ENCODE measurements at places on chromosomes 2 and 18.
A peak's percentile ranks its signal among the peaks of the same experiment; 100 is the strongest.

DNA sequence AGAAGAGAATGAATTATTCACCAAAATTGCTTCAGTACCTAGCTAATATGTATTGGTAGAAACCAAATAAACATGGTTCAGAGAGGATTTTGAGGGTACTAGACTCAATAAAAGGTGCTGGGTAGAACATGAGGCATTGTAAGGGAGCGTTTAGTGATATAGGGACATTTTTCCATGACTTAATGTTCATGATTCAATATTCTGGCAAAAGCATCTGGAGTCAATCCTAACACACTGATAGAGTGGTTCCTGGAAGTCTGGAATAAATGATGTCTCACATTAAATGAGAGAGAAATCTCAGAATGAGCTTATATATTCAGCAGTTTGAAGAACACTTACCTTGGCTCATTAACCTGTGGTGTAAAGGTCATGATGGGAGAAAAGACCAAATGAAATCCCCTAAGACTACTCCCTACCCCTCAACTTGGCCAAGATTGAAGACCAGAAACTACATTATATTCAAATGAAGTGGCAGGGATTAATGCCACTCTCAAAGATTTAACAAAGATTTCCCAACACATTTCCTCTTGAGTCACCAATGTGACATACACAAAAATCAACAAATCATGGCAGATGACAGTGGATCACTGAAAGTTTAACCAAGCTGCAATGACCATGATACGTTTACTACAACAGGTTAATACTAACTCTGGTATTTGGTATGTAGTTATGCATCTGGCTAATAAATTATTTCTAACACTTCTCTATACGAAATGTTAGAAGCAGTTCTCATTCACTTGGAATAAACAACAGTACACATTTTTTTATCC lies 309.5 kb downstream of the SATB2 start:
- no peak for DNase-seq

DNA sequence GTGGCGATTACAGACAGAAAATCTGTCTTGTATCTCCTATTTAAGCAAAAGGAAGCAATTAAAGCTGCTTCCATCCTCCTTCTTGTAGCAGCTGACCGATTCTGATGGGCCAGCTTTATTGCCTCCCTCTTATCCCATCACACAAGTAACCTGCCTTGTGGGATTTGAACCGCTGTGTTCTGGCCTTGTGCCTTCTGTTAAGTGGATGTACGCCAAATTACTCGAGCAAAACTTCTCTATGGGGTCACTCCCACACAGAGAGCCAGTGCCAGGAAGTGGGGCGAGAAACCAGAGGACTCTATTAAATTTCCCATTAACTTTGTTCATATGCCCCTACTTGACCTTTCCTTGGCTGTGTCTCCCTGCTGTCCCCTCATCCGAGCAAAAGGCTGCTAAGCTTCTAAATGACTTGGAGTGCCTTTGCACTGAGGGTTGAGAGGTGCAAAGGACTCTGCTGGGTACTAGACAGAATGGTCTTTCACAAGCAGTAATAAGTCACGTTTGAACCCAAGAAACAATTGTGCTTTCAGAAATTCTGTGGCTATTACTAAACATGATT lies 672.5 kb downstream of the MBD2 start:
- no peak for DNase-seq

DNA sequence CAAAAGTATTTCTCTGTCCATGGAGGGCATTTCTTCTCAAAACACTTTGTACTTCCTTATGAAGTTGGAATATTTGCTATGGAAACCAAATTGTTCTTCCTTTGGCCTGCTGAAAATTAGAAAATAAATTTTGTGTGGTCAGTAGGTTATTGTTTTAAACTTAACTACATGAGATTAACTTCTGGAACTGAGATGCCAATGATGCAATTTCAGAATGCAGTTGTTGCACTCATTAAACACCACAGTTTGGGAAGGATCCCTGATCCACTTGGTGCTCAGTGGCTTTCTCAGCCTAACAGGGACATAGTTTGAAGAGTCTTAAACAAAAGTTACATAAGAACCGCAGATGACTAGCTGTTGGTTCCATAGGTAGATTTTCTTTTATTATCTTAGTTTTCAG lies 23.3 kb upstream of the IL1R1 start:
- no peak for DNase-seq

DNA sequence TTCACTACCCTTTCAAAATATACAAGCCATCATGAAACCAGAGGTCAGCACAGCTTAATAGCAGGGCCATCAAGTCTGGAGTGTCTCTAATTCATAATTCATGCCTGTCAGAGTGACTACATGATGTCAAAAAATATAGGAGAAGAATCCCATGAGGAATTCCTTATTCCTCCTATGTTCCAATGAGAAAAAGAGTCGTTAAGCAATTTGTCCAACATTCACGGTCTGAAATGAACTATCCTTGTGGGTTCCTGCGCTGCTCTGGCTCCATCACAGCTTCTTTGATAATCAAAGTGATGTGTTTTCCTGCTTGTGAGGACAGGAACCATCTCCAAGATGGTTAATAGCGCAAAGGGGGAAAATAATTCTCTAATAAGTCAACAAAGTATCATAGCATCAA lies 560.4 kb upstream of the KLHL29 start:
- DNase-seq: no peak

DNA sequence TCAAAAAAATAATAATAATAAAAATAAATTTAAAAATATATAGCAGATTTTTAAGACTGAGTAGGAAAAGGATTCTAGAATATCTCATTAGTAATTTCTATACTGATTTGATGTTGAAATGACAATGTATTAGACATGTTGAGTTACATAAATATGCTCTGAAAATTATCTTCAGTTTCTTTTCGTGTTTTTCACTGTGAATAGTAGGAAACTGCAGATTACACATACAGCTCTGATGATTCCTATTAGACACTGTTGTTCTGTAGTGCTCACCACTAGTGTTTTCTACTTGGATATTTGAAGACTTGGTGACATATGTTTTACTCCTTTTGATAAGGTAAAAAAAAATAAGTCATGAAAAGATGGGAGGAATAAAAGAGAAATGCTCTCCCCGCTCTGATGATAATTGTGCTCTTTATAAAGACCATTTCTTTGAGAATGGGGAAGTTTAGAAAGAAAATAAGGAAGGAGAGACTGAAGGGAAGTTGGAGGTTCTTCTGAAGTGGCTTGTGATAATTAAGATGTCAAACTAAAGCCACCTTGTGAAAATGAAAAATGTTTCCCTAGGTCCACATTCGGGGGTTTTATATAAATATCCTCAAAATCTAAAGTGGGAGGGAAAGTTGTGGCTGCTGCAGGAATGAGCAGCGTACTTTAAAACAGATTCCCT lies 52.9 kb downstream of the SLC9A2 start:
- DNase-seq: peak; percentile 57

DNA sequence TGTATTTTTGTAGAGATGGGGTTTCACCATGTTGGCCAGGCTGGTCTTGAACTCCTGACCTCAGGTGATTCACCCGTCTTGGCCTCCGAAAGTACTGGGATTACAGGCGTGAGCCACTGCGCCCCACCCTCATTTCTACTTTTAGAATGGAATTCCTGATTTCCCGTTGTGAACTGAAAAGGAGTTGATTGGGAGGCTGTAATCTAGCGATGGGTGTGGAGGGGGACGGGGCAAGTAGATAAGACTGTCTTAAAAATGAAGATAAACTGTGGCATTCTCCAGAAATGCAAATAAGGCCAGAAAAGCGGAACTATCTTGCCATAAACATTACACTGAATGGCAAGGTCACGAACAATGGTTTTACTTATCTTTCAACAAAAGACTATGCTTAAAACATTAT lies 135.4 kb downstream of the TRIB2 start:
- DNase-seq: no peak

DNA sequence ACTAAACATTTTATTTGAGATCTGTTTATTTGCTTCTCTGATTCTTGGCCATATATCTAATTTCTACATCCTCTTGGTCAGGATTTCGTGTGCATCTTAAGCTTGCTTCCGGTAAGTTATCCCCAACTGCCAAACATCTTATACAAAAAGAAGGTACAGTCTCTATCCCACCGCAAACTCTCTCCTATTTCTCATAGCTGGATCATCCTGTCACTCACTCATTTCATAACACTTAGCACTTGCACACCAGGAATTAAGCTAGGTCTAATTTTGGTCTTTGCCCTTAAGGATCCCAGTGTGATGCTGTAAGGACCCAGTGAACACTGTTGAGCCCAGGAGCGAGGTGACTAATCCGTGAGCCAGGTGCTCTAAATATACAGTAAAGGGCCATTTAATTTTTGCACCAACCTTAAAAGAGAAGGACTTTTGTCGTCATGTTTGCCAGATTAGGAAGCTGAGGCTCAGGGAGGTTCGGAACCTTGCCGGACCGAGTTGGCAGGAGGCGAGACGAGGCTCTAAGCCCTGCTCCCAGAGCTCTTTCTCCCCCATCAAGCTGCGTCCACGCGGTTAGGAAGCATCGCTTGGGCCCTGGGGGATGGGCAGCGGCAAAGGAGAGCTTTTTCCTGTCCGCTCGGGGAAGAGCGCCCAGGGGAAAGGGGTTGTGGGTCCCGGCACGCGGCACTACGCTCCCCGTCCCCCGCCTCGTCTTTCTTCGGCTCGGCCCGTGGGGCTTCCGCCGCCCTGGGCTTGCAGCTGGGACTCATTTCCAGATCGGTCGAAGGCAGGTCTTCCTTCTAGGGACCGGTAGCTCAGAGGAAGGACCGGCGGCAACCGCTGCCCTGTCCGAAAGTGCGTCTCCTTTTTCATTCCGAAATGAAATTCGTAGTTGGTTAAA lies 4.1 kb upstream of the ITPRIPL1 start:
- DNase-seq: peak; percentile 48

DNA sequence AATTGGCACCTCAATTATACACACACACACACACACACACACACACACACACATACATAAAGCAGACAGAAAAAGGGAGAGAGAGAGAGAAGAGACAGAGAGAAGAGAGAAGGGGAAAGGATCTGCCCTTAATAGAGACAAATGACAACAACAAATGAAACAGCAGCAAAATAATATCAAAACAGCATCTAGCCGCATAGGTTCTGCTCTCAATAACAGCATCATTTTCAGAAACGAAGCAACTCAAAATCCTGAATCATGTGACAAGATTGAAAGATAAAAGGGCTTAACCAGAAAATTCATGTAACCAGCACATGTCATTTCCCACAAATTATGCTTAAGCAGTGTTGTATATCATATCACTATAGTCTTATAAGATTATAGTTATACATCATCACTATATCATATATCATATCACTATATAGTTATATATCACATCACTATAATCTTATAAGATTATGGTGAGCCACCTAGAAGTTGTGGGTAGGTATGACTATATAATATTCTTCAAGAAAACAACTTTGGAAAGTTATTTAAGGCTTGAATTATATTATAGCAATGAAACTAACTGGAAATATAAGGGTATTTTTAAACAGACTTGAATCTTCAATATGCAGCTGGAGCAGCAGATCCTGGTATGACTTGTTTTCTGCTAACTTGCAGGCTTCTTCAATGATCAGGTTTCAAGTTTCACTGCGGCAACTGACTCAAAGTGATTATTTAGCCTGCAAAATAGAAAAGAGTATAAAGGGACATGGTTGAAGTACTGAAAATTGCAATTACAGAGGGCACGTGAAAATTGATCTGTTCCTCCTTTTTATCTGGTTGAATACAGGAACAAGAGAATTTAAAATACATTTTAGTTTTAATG lies 16.1 kb upstream of the VPS54 start:
- no peak for DNase-seq

GRCh38 chr2:20391951-20392699 lies 41.5 kb upstream of the PUM2 start:
- DNase-seq: no peak

DNA sequence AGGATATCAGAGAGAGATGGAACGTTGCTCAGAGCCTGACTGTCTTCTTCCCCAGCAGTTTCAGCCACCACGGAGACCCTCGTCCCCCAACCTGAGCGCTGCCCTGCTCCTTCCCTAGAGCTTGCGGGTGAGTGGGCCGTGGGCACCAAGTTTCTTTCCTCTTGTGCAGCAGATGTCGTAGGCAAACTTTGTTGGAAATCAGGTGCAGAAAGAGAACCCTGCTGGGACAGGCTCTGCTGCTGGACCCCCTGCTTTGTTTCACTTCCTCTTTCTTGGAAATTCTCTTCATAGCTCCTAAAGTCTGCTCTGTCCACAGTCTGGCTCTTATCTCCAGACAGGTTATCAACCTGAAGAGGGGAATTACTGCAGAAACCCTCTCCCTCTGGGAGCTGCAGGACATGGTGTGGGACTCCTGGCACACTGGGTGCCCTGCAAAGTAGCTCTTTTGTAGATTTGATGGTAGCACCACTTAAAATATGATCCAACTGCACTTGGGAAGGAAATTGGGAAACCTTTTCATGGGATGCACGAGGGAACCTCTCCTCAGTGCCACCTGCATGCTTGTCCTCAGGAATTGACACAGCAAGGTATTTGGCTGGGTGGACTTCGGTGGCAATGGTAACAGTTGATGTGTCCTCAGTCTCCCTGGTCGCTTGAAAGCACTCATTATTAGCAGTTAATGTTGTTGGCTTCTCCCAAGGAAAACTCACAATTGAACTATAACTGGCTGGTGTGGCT lies 92.2 kb downstream of the ALPK2 start:
- peak; percentile 62 for DNase-seq

- DNase-seq: no peak
Measured at GRCh38 chr2:29634916-29635315, 286.5 kb downstream of the ALK start.
